ENCODE measurements at places on chromosomes 3 and 15. TPM values are rescaled to one million over a fixed set of nuclear protein-coding genes. Genes with fewer than 3 reads are reported as not detected.

- H3K4me1 ChIP-seq = peaks cover 46% of the 10 kb centered on the region
- H3K27me3 ChIP-seq = no peaks in the 10 kb centered on the region
- peaks cover 7% of the 10 kb centered on the region for H3K36me3 ChIP-seq
- no peak for DNase-seq
These were observed 175.7 kb downstream of the TNIK start for GRCh38 chr3:171284308-171285075.

DNA sequence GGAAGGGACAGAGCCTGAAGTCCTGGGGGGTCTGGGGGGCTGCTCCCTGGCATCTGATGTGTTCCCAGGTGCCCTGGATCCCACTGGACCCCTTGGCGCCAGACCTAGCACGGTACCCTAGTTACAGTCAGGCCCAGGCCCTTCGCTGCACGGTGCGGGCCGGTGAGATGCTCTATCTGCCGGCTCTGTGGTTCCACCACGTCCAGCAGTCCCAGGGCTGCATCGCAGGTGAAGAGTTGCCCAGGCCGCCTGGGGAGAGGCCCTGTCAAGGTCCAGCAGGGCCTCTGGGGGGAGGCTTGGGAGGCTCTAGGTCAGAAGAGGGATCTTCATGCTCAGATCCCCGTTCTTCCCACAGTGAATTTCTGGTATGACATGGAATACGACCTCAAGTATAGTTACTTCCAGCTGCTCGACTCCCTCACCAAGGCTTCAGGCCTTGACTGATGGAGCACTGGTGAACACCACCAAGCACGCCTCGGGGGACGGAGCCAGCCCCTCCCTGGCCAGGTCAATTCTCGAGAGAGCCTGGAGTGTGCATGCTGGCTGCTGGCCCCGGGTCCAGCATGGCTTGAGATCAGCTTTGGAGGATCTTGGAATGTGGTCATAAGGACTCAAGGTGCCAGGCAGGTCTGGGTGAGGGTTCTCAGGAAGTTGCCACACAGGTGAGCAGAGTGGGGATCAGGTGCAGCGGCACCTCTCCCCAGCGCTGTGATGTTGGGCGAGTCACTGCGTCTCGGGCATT lies 1.8 kb upstream of the PLA2G4B start:
- DNase-seq = no peak
- peaks cover 19% of the 10 kb centered on the region for H3K36me3 ChIP-seq
- H3K27me3 ChIP-seq = no peaks in the 10 kb centered on the region
- no peak overlapping the region for H3K27ac ChIP-seq

GRCh38 chr3:114389156-114389555 lies 95.3 kb downstream of the TIGIT start:
- H3K27me3 ChIP-seq = no peaks in the 10 kb centered on the region
- H3K36me3 ChIP-seq = peaks cover 12% of the 10 kb centered on the region
- peaks cover 19% of the 10 kb centered on the region for H3K4me1 ChIP-seq
- peak overlapping the region; percentile 69 for H3K27ac ChIP-seq
- peak; percentile 19 for DNase-seq
- H3K4me3 ChIP-seq = peak overlapping the region; percentile 42

GRCh38 chr3:196274585-196274984 lies 12.9 kb downstream of the PCYT1A start:
- DNase-seq = peak; percentile 24
- peaks cover 39% of the 10 kb centered on the region for H3K4me1 ChIP-seq
- H3K27me3 ChIP-seq = no peaks in the 10 kb centered on the region
- H3K36me3 ChIP-seq = peaks cover 5% of the 10 kb centered on the region
- H3K4me3 ChIP-seq = peak overlapping the region; percentile 58
- H3K27ac ChIP-seq = peak overlapping the region; percentile 87

The SERINC4 gene
- total RNA-seq = 0.23 TPM

GRCh38 chr15:69893863-69894262 lies 203.9 kb downstream of the TLE3 start:
- H3K4me3 ChIP-seq = no peak overlapping the region
- H3K27me3 ChIP-seq = peaks cover 11% of the 10 kb centered on the region
- H3K4me1 ChIP-seq = no peaks in the 10 kb centered on the region
- no peak overlapping the region for H3K27ac ChIP-seq

The KLHDC8B gene
- total RNA-seq = 7.0 TPM

DNA sequence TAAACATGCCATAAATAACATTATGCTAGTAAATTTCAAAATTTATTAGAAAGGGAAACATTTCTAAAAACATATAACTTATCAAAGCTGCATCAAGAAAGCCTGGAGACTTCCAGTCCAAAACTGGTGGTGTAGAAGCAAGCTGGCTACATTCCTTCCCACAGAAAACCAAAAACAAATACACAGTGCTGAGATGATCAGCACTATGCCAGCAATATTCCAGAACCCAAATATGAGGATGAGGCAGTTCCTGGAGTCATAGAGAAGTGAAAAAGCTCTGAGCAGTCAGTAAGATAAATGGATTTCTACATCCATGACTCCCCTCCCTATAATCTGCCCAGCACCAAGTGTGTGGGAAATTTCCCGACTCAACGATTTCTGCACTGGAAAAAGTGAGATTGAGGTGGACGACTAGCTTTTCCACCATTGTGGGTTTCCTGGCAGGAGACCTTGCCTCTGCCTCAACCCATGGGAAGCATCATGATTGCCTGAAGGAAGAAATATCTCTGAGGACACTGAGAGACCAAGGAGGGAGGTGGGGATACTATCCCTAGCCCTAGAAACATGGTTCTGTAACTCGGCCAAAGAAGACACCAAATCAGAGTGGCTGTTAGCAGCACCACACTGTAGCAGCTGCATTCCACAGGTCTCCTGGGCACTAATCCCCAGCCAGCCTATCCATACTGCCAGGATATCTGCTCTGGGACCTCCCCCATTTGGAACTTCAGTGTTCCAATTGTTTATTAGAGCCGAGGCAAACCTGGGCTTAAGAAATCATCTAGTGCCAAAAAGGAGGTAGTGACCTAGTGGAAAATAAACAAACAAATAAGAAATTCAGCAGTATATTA lies 11.8 kb upstream of the CLN6 start:
- no peaks in the 10 kb centered on the region for H3K36me3 ChIP-seq
- no peaks in the 10 kb centered on the region for H3K4me1 ChIP-seq
- DNase-seq = no peak
- no peak overlapping the region for H3K27ac ChIP-seq
- no peaks in the 10 kb centered on the region for H3K27me3 ChIP-seq
- no peak overlapping the region for H3K4me3 ChIP-seq

DNA sequence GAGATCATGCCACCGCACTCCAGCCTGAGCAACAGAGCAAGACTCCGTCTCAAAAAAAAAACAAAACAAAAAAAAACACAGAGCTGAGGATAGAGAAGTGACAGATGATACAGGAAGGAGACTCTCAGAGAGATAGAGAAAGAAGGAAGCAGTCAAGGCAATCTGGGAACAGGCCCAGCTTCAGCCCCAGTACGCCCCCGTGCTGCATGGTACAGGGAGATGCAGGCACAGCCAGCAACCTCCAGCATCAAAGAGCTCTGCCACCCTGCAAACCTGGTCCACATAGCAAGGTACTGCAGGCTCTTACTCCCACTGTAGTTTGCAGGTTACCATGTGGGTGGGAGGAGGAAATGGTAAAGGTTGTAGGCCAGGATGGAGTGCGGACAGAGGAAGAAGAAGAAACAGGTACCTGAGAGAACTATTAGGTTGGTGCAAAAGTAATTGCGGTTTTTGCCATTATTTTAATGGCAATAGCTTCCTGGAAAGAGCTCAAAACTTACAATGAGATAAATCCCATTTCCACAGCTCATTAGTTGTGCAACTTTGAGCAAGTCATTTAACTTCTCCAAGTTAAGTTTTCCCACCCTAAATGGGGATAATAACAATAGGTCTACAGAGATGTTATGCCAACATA lies 253.0 kb downstream of the ARRDC4 start:
- H3K4me1 ChIP-seq = no peaks in the 10 kb centered on the region
- no peaks in the 10 kb centered on the region for H3K36me3 ChIP-seq
- no peak overlapping the region for H3K4me3 ChIP-seq
- no peak for DNase-seq

GRCh38 chr3:88988906-88989305 lies 118.5 kb upstream of the EPHA3 start:
- H3K4me1 ChIP-seq = no peaks in the 10 kb centered on the region
- no peaks in the 10 kb centered on the region for H3K36me3 ChIP-seq
- H3K4me3 ChIP-seq = no peak overlapping the region
- DNase-seq = no peak
- no peaks in the 10 kb centered on the region for H3K27me3 ChIP-seq

- H3K4me1 ChIP-seq = peaks cover 8% of the 10 kb centered on the region
- H3K36me3 ChIP-seq = no peaks in the 10 kb centered on the region
- no peak overlapping the region for H3K4me3 ChIP-seq
- no peak for DNase-seq
- H3K27ac ChIP-seq = no peak overlapping the region
These were observed 104.0 kb upstream of the SMAD3 start for GRCh38 chr15:66961407-66961884.

DNA sequence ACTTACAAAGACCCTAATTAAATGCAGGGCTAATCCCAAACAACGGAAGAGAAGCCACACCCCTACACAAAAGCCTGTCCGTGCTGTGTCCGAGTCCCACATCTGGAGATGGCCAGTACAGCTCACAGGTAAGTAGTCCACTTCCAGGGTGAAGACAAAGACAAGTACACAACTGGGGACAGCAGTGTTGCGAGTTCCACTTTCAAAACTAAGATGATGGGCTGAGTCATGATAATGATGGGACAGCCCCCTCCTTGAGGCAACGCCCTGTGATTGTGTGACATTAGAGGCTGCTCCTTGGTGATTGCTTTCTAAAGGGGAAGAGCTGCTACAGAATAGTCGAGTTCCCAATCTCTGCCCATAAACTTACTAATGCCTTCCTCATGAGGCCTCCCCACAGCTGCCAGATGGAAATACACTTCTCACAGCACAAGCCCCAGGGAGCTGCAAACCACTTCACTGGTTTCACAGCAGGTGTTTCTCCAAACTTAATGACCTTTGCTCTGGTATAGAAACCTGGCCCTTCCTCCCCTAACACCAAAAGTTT lies 27.6 kb downstream of the RFT1 start:
- DNase-seq = no peak
- H3K27me3 ChIP-seq = no peaks in the 10 kb centered on the region
- H3K4me1 ChIP-seq = peaks cover 34% of the 10 kb centered on the region

DNA sequence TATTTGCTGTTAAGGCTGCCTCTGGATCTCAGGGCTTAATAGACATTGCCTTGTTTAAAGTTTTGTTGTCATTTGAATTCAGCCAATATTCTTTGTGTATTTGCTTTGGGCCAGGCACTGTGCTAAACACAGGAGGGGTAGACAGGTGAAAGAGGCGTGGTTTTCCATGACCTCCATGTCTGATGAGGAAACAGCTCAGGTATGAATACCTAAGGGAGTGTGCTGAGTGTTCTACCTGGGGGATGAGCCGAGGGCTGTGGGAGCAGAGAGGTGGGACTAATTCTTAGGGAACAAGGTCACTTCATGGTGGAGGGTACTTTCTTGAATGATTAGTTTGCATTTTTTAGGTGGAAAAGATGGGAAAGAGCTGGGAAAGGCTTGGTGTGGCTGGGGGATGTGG lies 108.2 kb downstream of the THSD4 start:
- H3K4me3 ChIP-seq = no peak overlapping the region
- H3K36me3 ChIP-seq = no peaks in the 10 kb centered on the region
- peaks cover 10% of the 10 kb centered on the region for H3K27me3 ChIP-seq
- no peak for DNase-seq
- no peak overlapping the region for H3K27ac ChIP-seq

- no peaks in the 10 kb centered on the region for H3K36me3 ChIP-seq
- H3K4me3 ChIP-seq = no peak overlapping the region
- no peak overlapping the region for H3K27ac ChIP-seq
- no peak for DNase-seq
- H3K27me3 ChIP-seq = no peaks in the 10 kb centered on the region
These were observed 894.0 kb downstream of the NTRK3 start for GRCh38 chr15:87362531-87362930.

The ATP8B4 gene
- 0.18 TPM for total RNA-seq

The CYP11A1 gene
- not detected for total RNA-seq

DNA sequence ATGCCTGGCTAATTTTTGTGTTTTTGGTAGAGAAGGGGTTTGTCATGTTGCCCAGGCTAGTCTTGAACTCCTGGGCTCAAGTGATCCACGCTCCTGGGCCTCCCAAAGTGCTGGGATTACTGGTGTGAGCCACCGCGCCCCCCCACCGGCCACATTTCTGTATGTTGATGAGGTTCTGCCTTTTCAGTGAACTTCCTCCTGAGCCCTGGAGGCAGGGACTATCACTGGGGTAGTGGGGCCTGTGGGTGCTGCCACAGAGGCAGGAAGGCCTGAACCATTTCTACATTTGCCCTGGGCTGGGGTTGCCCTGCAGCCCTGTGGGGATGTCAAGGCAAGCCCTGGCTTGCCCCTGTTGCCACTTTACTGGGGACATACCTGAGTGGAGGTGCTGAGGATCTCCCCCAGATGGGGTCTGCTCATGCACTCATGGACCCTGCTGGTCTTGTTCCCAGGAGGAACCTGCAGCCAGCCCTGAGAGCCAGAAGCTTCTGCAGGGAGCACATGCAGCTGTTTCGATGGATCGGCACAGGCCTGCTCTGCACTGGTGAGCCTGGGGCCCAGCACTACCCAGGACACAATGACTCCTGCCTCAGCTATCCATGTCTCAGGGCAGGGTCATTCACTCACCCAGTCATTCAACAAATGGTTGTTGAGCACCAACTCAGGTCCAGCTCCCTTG lies 5.7 kb downstream of the SLC28A1 start:
- no peak overlapping the region for H3K27ac ChIP-seq
- no peak for DNase-seq
- no peaks in the 10 kb centered on the region for H3K36me3 ChIP-seq
- H3K4me3 ChIP-seq = no peak overlapping the region

Measured in naive thymus-derived CD8-positive, alpha-beta T cell (primary cell).